NCI-H1092 (cell line): ENCODE measurements at places on chromosomes 4 and X.
A peak's percentile ranks its signal among the peaks of the same experiment; 100 is the strongest.

DNA sequence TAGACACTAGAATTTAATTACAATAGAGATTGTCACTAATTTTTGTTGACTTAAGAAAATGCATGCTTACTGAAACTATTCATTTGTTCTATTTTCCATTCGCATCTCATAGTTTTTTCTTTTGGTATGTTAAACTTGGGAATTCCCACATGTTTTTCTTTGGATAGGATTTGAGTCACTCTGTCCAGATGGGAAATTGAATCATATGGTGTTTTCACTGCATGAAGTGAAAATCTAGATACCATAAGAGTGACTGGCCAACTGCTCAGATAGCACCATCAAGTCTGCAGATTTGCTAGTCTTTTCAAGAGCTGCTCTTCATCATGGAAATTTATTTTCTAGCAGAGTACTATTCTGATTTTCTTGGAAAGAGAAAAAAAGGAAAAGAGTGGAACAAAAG lies 172.6 kb downstream of the FAM47B start:
- DNase-seq: no peak

GRCh38 chrX:47571215-47571614 lies 10.2 kb downstream of the ARAF start:
- DNase-seq: no peak

- no peak for DNase-seq
Measured at GRCh38 chr4:123675567-123675966, 279.0 kb downstream of the SPRY1 start.

DNA sequence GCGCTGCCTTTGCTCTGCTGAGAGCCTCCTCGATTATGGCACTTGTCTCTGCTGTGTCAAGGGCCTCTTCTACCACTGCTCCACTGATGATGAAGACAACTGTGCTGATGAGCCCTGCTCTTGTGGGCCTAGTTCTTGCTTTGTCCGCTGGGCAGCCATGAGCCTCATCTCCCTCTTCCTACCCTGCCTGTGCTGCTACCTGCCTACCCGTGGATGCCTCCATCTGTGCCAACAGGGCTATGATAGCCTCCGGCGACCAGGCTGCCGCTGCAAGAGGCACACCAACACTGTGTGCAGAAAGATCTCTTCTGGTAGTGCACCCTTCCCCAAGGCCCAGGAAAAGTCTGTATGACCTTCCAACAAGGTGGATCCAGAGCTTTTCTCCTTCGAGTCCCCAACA lies 106.8 kb upstream of the VAMP7 start:
- DNase-seq: no peak

DNA sequence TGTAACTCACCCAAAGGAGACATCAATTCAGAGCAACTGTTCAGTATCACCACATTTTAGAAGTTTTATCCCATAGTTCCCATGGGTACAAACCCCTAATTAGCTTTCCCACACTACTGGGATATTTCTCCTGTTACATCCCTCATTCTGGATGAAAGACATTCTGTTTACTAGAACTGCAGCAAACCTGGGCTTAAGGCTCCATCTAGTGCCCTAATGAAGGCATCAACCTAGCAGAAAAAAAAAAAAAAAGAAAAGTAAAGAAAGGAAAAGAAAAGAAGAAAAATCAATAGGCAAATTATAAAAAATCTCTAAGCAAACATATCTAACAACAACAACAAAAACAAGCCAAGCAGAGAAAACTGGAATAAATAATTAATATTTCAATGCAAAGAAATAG lies 133.7 kb upstream of the CPXCR1 start:
- no peak for DNase-seq

- DNase-seq: peak; percentile 57
Measured at GRCh38 chr4:38529189-38530115, 134.5 kb upstream of the KLF3 start.

DNA sequence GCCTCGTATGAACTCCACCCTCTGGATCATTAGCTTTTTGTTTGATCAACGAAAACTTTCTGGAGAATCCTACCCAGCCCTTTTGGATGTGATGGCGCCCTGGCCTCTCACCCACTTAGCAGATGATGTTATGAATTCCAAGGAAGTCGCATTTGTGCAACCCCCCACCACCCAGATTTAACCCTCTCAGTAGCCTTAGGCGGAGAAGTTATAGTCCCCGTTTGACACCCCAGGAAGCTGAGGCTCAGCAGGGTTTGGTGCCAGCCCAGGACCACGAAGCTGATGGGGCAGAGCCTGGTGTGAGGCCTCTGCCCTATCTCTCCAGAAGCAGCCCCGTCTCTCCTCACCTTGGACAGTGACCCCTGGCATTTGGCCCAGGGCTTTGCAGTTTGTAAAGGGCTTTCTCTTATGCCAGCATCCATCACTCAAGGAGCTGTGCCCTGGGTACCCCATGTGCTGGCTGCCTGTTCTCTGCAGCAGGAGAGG lies 1.0 kb downstream of the WFS1 start:
- no peak for DNase-seq

- DNase-seq: no peak
Measured at GRCh38 chr4:110344165-110344564, 131.8 kb upstream of the ENPEP start.

DNA sequence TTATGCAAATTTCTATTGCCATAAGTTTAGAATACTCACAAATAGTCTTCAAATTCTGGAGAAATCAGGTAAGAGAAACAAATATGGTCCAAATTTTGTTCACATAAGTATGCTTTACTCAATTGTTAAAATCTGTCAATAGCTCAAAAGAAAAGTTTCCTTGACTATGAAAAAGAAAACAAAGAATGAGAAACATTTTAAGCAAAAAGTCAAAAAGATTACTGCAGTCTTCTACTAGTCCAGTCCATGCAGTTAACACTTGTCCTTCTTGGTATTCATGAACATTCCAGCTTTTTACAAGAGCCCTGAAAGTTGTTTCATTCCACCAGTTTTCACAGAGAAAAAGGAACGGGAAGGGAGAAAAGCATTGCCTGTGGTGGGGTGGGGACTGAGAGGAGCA lies 54.7 kb upstream of the ZXDA start:
- DNase-seq: no peak

- no peak for DNase-seq
Measured at GRCh38 chr4:41057467-41057866, 156.9 kb downstream of the APBB2 start.

GRCh38 chr4:23290656-23291055 lies 597.9 kb downstream of the GBA3 start:
- DNase-seq: no peak
